CD4-positive, alpha-beta T cell treated with Interleukin-1 beta for 1 hour (primary cell): ENCODE measurements at places on chromosomes 12 and 14.

DNA sequence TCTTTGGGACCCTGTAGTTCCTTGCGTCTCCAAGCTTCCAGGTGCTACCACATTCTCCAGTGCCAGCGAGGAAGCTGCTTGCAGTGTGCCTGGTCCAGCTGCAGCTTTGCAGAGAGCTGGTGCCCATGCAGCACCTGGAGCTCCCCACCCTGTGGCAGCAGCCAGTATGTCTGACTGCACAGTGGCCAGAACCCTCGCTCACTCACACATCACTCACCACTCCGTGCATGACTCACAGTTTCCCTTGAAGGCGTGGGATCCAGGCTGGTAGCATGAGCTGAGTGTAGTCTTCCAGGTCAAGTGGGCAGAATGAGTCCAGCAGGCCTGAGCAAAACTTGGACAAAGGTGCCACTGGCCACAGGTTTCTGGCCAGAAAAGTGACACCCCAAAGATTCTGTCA, 33.6 kb downstream of the SDR9C7 start:
- DNase-seq = no peak

GRCh38 chr12:88925454-88925853, 345.2 kb upstream of the KITLG start:
- DNase-seq = no peak

DNA sequence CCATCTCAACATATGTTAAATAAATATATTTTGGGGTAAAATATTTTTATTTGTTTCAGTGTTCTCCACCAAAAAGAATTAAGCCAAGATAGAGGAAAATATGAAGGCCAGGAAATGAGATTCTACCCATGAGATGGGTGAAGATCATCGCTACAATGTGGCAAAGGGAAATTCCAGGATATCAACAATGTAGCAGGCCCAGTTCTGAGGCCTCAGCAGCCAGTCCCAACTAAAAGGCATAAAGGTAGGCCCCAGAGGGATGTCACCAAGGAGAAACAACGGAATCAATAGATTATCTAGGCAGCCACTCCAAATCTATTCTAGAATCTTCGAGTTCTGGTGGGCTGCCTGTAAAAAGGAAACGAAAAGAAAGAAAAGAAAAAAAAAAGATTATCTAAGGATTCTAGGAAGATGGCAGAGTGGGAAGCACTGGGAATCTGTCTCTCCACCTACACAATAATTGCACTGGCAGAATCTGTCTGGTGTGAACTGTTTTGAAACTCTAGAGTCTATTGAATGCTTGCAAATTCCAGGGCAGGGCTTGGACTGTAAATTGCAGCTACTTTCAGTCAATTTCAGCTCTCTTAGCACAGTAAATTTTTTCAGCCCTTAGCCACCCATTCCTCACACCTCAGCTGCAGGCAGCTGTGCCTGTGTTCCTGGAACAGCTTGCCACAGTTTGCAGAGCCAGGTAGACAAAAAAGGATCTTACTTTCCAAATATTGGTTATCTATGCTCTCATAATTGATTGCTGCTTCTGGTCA, 33.1 kb upstream of the MMP19 start:
- no peak for DNase-seq

GRCh38 chr12:14810953-14811483, 3.0 kb downstream of the SMCO3 start:
- no peak for DNase-seq

DNA sequence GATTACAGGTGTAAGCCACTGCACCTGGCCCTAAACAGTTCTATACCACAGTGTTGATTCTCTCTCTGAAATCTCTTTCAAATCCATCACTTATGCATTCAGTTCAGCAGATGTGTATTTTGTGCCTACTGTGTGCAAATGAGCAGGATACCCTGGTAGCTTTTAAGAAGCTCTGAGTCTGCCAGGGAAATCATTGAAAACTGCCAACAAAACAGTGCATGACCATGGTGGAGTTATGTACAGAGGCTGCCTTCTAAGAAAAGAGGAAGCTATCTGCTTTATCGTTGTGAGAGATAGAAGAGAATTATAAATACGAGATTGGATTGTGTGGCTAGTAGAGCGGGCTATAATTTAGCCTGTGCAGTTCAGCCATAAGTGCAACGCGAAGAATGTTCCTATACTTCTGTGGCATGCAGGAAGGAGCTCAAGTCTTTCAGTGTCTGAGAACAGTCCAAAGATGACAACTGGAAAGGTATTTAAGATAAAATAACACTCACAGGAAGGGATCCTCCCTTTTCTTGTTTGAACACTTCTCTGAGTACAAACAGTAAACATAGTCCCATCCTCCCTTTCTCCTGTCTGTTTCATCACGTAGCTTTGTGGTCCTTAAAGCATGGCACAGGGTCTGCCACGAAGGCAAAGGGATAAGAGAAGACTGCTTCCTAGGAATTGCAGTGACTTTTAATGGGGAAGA, 4.3 kb downstream of the DIP2B start:
- no peak for DNase-seq
